ENCODE measurements at places on chromosomes 5 and 9.

DNA sequence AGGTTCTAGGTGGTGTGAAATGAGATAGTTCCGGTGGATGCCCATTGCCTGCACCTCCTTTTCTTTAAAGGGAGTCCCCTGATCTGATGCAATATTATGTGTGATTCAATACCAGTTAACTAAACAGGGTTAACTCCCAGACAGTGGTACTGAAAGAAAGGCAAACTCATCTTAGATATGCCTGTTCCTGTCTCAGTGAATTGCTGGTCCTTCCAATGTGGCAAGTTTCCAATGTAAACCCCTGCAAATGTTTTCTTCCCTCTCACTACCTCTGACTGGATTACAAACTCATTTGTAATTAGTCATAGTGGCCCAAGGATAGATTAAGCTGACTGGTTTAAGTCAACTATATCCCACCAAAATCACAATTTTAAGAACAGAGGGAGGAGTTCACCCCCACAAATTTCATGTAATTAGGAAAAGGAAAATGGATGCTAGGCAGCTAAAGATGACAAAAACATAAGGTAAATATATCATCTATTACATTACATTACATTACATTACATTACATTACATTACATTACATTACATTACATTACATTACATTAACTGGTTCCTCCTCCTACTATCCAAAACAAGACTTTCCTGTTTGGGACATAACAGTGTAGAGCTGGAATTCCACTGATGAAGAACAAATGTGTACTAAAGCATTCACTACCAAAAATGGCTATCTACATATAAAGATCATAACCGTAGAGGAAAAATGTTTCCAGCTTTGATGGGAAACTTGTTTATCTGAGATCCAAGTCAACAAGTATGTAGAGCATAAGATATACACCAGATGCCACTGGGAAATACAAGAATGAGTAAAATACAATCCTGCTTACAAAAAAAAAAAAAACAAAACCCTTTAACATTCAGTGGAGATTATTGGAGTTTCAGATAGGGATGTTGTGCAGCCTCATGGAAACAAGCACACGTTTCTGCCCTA lies 121.5 kb upstream of the SNX2 start:
- DNase-seq, result no peak

DNA sequence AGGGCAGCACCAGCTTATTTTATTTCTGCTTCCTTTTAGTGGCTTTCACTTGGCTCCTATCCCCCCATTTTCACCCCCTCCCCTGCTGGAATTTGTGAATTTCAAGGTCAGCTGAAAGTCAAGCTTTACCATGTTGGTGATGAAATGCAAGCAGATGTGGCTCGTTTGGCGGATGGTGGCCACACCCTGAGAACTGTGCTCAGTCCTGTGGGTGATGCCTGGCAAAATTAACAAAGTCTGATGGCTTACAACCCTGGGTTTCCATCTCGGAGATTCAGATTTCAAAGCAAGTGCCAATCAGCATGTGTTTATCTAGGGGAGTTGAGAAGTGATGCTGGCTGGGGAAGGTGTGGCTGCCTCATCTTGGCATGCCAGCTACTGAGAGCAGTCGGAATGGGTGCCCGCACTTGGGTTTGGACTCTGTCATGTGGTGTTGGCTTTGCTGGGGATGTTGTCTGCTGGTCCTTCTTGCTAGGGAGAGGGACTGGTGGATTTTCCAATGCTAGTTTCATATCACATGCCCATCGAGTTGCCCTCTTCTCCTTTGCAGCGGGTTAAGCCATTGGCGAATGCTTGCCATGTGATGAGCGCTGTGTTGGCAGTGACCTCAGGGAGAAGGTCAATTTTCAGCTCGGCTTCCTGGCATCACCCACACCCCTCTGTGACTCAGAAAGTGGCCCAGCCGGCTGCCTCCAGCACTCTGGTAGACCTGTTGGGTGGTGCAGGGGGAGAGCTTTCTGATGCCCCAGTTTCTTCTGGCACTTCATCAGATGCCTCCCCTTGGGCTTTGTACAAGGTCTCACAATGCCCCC lies 77.0 kb upstream of the PITX1 start:
- no peak for DNase-seq

- no peak for DNase-seq
Observed at GRCh38 chr5:65020492-65020891, 251.8 kb downstream of the CWC27 start.

- no peak for DNase-seq
Observed at GRCh38 chr5:77945874-77946273, 169.7 kb upstream of the TBCA start.

DNA sequence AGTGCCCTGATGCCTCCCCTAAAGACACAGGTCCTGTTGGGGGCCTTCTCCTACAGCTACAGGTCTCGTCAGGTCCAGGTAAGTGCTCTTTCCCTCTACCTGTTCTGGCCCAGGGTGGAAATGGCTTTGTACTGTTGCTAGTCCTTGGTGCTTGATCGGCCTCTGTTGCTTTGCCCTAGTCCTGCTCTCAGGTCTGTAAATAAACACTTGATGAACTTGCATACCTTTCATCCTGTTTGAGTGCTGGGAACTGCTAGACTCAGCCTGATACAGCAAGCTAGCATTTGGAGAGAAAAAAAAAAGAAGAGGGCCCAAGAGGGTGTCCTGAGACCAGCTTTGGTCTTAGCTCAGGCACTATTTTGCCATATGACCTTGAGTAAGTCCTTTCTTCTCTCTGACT lies 21.8 kb upstream of the ZNF618 start:
- no peak for DNase-seq

DNA sequence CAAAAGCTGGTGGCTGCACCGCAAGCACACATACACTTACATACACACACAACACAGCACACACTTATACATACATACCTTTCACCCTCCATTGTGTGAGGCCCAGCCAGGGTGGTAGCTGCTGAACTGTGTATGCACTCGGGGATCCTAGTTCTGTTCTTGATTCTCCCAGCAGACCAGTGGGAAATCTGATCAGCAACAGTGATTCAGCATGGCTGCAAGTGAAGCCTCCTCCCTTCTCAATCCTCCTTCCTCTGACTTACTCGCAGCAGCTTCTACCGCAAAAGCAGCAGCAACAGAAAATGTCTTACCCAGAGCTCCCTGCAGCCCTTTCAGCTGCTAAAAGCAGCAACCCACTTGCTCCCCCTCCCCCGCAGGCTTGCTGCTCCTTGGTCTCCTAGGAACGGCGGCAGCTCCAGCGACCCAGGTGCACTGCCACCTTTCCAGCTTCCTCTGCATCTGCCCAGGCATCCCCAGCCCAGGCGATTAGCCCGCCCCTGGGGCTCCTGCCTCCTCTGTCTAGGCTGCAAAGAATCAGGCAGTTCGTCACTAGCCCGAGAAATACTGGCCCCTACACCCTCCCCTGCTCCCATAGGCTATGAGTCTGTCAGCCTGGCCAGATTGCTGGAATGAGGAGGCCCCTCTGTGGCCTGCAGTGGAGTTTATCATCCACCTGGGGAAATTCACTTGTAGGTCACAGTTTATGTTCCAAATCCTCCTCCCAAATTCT lies at the start of gene KLHL3:
Gene KLHL3, minus strand, starts transcription at position 535 of the 730 bp plus-strand sequence. Its CDS starts 443 bp downstream, at position 92.
- peak; percentile 30 for DNase-seq

GRCh38 chr5:67133776-67134175 lies 62.8 kb downstream of the CD180 start:
- DNase-seq, result no peak

DNA sequence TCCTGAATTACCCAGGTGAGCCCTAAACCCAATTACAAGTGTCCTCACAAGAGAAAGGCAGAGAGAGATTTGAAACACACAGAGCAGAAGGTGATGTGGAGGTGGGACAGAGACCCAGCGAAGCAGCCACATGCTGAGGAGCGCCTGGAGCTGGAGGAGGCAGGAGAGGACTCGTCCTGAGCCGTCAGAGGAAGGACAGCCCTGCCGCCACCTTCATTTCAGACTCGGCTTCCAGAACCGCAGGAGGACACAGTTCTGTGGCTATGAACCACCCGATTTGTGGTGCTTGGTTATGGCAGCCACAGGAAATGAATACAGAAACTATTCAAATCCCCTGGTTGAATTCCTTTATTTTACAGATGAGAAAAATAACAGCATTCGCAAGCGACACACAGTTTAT lies 16.4 kb upstream of the FBP1 start:
- no peak for DNase-seq

Measured in activated gamma-delta T cell treated with Interleukin-2 at 50 U/mL for 16 hours (primary cell).